ENCODE measurements at places on chromosomes 16 and 17. TPM values are rescaled to one million over a fixed set of nuclear protein-coding genes. Genes with fewer than 3 reads are reported as not detected.

DNA sequence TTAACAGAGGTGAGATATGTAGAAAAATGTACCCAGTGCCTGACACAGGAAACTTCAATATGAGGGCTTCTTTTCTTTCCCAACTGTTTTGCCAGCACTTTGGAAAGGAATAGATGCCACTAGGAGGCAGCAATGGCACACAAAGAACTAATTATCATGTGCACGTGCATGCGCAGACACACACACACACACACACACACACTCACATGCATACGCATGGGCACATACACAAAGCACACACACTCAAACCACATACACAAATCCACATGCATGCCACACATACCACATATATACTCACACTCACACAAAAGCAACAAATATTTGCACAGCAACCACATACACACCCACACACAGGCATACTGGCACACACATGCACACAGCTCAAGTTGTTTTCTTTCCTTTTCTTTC, 8.8 kb upstream of the CEP112 start:
- no peak for DNase-seq

The NPIPA5 gene
- 0.29 TPM for total RNA-seq

- DNase-seq: no peak
These were observed 57.0 kb downstream of the BAIAP2 start for GRCh38 chr17:81091774-81092517.

The HSBP1 gene
- 49.8 TPM for total RNA-seq

- DNase-seq: no peak
These were observed 5.4 kb downstream of the MEAK7 start for GRCh38 chr16:84498859-84499620.

- DNase-seq: no peak
These were observed 4.1 kb upstream of the PPP1R9B start for GRCh38 chr17:50154604-50155003.

The C1QTNF1 gene
- total RNA-seq: not detected

- no peak for DNase-seq
These were observed 2.3 kb downstream of the GRB2 start for GRCh38 chr17:75403131-75403530.

GRCh38 chr17:49316258-49316570, 45.8 kb downstream of the ZNF652 start:
- DNase-seq: no peak

DNA sequence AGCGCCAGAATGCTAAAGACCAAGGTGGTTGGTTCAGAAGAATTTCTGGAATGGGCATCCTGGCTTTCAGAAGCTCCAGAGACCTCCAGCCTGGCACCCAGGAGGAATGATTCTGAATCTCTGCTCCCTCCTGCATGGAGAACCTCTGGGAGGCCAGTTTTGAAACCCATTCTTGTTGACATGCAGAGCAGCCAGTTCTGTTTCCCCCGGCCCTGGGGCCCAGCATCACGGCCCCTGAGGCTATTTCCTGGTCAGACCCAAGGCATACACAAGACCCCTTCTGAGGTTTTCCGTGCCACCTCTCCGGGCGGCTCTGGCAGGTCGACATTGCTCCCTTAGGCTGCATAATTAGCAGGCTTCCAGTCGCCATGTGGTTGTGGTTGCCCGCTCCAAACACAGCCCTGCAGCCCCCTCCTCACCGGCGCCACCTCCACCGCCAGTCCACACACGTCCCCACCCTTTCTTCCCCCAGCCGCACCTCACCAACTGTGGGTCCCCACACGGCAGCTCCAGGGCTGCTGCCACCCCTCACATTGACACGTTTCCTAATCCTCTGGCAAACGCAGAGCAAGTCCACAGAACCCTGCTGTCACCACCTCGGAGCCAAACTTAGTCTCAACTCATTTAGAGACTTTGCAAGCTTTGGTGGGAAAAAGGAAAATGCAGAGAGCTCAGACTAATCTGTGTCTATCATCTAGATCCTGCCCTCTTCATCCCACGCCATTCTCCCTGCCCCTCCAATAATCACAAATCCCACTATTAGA, 367.1 kb downstream of the SOX9 start:
- no peak for DNase-seq

Data from activated B cell treated with CpG ODN at 0.5 μM for 24 hours (primary cell).